Inflammatory macrophage treated with lipopolysaccharide for 4 hours (primary cell): ENCODE measurements at places on chromosomes 5 and 9.

DNA sequence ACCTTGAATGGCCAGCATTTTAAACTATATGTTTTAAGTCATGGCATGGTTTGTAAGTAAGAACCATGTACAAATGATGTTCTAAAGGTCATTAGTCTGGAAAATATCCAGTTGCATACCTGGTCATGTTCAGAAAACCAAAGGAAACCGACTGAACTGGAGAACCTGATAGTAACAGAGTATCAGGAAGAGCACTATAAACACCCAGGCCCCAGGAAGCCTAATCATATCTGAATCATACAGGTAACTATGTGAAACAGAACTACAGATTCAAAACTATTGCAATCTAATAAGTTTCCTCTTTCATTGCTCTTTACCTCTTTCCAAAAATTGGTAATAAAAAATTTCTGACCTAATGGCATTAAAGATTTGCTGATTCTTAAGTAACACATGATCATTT, 500.3 kb downstream of the ARHGEF28 start:
- no peak for DNase-seq

DNA sequence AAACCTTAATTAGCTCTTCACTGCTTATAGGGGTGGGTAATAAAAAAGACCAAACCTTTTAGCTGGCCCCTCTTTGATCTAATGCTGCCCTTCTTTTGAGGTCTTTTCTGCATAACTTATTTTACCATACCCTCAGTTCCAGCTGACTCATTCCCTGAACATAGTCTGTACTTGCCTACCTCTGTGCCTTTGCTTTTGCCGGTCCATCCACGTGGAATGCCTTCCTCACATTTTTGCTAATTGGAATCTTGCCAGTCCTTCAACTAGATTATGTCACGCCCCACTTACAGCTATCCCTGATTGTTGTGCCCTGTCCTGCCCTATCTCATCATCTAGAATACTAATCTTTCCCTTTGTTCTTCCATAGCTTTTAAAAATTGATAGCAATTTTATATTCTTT, 44.2 kb downstream of the FAF2 start:
- no peak for DNase-seq

- no peak for DNase-seq
Observed at GRCh38 chr5:59795141-59795540, 98.4 kb downstream of the PDE4D start.

DNA sequence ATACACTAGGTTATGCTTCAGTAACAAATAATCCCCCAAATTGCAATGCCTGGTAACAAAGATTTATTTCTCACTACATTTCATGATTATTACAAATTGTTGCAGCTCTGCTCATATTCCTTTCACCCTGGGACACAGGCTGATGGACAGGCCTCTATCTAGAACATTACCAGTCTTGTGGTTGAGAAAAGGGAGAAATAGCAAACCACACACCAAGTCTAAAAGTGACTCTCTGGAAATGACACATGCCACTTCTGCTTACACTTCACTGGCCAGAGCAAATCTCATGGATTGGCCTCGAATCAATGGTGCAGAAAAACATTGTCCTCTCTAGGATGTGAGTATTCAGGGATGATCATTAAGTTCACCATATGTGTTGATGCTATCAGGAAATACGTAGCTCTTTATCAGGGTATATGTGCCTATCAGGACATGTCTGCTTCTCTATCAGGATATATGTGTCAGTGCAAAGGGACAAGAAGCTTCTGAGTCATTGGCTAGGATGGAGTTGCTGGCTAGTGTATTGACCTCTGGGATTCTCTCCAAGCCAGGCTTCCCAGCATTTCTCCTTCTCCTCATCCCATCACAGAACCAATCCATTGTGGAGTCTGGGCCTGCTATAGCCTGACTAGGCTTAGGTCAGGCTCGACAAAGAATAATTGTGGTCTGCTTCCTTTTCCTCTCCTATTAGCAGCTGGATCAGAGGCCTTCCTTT, 91.1 kb upstream of the CEP78 start:
- DNase-seq: peak; percentile 12

DNA sequence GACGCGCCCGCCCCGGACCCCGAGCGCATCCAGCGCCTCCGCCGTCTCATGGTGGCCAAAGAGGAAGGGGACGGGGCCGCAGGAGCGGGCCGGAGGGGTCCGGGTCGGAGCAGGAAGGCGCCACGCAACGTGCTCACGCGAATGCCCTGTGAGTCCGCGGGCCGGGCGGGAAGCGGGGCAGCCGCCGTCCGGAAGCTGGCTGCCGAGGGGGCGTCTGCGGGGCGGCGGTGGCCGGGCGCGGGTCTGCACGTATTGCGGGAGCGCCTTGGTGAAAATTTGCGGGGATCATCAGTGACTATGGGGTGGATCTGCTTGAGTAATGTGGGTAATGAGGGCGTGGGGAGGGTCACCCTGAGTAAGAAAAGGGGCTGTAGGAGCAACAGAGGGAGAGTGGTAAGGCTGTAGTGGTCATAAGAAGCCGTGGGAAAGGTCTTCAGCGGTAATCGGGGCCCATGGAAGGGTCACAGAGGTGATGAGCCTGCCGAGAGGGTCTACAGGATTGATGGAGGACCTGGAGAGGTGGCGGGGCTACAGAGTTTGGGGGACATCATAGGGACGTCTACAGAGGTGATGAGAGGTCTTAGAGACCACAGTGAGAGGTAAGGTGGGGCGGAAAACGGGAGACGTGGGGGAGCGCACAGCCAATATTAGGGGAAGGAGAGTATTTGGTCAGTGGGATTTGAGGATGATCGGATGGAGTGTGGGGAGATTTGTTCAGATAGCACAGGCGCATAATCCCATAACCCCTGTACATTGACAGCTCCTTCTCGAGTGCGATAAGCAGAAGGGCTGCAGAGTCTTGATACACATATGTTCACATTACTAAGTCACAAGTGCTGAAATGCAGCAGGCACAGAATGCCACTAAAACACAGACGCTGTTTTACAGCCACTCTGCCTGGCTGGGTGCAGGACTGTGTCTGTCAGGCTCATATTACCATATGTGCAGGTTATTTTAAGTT, 819 bp downstream of the LSM11 start:
- peak; percentile 12 for DNase-seq

- DNase-seq: no peak
Observed at GRCh38 chr5:110099572-110099971, 409.8 kb downstream of the MAN2A1 start.

DNA sequence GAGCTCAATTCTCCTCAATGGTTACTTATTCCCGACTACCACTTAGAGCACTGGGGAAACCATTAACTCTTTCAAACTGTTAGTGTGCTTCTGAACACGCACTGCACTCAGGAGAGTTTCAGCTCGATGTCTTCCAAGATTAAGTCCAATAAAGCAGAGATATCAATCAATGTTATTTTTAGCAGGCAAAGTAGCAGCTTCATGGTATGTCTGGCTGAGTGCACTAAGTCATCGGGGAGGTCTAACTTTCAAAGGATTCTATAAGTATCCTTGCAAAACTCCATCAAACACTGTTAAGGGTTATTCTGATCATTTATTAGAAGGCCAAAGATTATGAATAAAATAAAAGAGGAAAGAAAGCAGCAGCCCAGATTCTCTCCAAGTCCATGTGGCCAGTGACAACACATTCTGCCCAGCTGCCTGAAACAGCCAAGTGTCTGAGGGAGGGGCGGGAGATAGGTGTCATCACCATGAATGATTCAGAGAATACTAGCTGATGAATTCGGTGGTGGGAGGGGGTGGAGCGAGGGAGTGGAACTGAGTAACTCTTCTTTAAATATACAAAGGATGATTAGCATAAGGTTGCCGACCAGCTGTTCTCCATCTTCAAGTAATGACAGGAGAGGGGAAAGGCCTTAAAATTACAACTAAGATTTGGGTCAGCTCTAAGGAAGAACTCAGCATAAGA, 21.3 kb downstream of the NREP start:
- DNase-seq: peak; percentile 56

DNA sequence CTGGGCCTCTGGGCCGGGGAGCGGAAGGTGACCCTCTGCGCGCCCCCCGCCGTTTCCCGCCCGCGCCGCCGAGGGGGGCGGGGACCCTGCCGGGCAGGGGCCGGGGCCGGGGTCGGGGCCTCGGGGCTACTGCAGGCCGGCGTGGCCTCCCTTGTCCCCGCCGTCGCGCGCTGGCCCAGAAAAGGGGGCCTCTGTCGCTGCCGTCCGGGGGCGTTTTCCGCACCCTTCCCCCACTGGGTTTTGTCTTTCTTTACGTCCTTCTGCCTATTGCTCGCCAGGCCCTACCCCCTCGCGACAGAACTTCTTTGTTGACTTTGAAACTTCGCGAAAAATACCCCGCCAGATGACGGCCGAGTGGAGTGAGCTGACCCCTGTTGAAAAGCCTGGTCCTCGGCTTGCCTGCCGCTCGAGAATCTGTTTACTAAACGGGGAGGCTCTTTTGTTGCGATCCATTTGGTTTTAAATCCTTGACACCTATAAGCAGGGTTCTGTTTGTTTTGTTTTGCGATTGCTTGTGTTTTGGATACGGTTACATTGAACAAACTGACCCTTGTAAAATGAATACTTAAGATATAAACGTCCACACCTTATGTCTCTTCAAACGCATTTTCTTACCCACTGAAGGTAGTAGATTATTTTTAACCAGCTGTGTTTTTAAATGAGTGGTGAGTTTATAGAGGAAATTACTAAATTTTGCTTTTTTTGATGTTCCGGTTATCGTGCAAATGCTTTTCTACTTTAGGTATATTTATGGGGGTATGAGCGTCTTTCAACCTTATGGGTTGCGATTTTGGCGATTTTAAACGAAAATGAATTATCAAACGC, 765 bp downstream of the MARCHF6 start:
- DNase-seq: peak; percentile 39

- DNase-seq: no peak
Observed at GRCh38 chr5:77915346-77915745, 139.2 kb upstream of the TBCA start.

DNA sequence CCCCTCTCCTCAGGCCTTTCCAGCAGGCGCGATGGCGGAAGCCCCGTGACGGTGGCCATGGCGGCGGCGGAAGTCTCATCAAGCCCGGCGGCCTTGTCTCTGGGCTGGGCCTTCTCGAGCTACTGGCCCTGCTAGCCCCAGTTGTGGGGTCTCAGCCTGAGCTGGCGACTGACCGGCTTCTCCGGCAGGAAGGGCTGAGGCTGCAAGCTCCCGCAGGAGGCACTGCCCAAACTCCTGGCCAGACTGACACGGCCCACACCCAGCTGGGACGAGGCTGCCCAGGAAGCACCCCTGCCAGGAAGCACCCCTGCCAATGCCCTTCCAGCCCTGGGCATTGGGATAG, 88.5 kb upstream of the ANKH start:
- no peak for DNase-seq

- DNase-seq: no peak
Observed at GRCh38 chr9:79824265-79824664, 252.5 kb downstream of the TLE4 start.

GRCh38 chr5:5278815-5279381, 138.8 kb downstream of the ADAMTS16 start:
- no peak for DNase-seq

DNA sequence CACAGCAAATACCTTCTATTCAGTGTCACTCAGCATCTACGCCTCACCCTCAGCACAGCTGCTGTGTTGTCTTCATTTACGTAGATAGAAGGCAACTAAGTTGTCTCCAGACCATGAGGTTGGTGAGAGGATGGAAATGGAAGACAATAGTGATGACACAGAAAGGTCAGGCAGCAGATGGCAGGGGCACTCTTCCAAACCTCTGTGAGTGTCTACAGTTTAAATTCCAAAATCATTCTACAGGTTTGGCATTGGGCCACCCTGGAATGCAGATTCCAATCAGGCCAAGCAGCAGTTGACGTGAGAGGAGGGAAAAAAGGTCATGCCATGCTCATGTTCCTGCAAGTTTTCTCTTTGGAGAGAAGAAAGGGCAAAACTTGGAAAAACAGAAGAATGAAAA, 68.7 kb upstream of the ADAMTSL1 start:
- no peak for DNase-seq

DNA sequence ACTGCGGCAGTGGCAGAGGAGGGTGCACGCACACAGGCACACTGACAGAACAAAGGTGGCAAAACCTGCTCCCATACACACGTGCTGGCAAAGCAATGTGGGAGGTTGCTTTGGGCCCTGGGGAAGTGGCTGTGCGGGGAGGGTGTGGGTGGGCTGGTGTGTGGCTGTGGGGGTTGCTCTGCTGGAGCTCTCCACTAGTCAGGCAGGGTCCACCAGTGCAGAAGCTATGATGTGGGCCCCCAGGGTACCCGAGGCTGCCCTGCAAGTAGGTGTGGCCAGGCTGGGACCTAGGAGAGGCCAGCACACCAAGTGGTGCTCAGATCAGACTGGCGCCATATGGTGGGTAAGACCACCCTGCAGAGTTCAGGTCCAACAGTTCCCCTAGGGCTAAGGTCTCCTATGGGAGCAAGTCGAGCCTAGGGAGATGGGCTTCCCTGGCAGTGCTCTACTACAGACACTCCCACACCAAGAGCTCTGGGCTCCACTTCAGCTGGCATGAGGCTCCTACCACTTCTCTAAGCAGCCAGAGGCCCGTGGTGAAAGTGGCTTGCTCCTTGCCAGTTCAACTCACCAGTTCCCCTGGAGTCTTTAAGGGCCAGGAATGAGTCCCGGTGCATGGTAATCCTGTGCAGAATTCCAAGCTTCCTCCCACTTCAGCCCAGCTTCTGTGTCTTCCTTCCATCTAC, 46.2 kb upstream of the IFNE start:
- no peak for DNase-seq

DNA sequence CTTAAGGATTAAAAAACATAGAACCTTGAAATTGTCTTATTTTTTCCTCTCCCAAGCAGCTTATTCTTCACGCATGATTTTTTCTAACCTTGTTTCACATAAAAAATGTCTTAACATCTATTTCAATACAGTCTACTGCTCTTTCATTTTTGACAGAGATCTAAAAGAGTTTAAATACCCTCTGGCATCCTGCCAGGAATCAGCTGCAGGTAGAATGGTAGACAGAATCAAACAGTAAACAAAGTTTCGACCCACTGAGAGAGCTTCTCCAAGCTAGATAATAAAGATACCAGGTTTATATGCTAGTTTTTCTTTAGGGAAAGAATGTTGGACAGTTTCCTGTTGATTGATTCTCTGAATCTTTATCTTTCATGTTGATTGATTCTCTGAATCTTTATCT, 555.8 kb upstream of the CDH9 start:
- DNase-seq: no peak

DNA sequence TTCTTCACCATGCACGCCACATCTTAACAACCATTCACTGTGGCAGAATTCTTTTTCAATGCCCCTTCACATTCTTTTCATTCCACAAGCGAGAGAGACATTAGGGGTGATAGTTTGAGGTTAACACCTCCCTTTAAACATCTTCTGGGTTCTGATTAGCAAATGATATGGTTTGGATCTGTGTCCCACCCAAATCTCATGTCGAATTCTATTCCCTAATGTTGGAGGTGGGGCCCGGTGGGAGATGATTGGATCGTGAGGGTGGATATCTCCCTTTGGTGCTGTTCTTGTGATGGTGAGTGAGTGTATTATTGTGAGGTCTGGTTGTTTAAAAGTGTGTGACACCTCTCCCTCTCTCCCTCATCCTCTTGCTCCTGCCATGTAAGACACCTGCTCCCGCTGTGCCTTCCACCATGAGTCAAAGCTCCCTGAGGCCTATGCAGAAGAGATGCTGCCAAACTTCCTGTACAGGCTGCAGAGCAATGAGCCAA, 46.1 kb upstream of the RAI14 start:
- no peak for DNase-seq
